GM03348 (cell line): ENCODE measurements at places on chromosomes 4 and X.
A peak's percentile ranks its signal among the peaks of the same experiment; 100 is the strongest.

- no peak for DNase-seq
Observed at GRCh38 chr4:181416966-181417365, 826.2 kb upstream of the TENM3 start.

- DNase-seq = no peak
Observed at GRCh38 chr4:10666616-10667015, 18.0 kb downstream of the CLNK start.

DNA sequence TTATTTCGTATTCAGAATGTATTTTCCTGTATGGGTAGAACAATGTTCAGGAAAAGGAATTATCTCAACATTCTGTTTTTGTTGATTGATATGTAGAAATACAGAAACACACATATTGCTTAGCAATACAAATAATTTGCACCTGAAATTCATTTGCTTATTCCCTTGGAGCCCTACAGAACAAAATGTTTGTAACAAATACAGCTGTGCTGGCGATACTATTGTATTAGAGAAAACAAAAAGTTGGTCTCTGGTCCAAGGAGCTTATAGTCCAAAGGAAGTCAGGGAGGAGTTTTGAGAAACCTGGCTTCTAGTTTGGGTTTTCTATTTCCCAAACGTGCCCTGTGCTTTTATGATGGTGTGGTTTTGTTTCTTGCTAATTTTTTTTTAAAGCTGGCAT, 37.8 kb upstream of the CAPN6 start:
- no peak for DNase-seq

DNA sequence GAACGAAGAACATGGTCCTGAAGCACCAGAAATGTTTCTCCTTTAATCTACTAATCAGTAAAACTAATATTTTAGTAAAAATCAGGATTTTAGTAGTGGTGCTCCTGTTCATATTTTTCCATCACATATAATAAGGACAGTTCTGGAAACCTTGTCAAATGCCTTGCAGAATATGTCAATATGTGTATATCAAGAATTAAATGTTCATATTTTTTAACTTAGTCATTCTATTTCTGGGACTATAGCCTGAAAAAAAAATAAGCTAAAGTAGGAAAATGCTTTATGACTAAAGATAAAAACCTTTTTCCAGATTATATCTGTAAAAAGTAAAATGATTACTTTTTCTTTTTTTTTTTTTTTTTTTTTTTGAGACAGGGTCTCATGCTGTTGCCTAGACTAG, 65.1 kb downstream of the MAB21L2 start:
- DNase-seq = no peak

DNA sequence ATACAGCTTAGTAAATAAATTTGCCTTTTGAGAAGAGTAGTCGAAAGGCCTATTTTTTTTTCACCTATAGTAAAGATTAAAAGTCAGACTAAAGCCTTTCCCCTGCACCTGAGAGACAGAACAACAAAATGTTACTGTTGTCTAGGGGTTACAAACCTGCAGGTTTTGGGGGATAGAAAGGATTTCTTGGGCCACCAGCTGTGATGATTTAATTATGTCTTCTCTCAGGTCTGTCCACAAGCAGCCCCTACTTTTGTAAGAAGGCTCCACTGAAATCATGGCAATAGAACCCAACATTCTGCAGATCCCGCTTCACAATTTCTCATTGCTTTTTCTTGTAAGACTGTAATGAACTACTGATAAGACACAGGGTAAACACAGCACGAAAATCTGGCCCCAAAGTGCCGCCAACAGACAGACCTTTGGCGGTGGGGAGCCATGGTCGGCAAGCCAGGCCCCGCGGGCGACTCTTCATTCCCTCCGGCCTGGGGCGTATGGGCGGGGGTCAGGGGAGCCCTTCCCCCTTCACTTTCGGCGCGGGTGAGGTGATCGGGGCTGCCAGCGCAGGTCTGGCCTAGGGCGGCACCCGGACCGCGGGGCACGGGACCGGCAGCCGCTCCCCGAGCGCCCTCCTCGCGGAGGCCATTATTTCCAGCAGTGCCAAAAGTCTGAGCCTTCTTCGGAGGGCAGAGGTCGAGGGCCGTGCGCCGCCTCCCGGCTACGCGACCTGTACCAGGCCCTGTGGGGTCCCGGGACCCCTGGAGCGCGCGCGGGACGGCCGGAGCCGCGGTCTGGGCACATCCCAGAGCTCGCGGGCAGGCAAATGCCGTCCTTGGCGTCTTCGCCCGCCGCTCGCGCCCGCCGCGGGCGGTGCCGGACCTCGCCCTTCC, 812 bp upstream of the KDM6A start:
- peak; percentile 48 for DNase-seq

GRCh38 chrX:134443020-134443419, 16.9 kb upstream of the HPRT1 start:
- no peak for DNase-seq

DNA sequence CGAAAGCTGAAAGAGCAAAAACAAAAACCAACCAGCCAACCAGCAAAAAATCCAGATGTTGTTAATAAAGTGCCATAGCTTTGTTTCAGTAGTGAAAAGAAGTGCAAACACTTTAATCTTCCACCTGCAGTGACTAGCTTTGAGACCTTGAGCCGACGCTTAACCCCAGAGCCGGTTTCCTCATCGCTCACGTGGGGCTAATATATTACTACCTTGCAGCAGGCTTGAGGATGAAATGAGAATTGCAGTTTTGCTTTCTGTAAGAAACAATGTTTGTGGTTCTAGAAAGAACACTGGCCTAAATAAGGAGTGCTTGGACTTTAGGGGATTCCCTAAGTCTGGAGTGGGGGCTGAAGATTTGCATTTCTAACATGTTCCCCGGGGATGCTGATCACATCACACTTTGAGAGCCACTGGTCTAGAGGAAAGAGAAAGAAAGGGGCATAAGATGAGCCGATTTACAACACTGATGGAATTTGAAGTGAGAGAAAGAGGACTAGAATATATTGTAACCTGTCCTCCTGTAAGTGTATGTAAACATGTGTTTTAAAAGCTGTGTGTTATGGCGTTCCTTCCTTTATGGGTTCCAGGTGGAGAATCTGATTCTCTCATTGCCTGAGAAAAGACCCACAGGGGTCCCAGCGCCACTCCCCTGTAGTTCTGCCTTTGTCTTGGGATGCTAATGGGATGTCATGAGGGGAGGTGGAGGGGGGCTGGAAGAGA, 1.4 kb downstream of the FGF2 start:
- peak; percentile 41 for DNase-seq

DNA sequence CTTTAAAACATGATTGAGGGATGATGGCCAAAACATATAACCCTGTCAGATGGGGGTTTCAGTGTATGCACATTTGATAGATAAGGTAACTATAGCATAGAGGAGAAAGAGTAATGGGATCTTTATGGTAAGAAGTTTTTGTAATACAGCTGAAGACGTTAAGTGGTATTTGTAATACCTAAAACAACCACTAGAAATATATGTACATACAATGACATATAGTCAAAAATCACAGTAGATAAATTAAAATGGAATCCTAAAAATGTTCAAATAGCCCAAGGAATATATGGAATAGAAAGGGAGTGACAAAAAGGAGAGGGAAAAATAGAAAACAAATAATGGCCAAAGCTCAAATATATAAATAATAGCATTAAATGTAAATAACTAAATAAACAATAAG, 371.3 kb upstream of the FSTL5 start:
- DNase-seq = no peak

- DNase-seq = no peak
Observed at GRCh38 chr4:4408132-4408523, 21.2 kb downstream of the NSG1 start.

GRCh38 chrX:46649421-46650260, 76.1 kb downstream of the CHST7 start:
- no peak for DNase-seq

- DNase-seq = no peak
Observed at GRCh38 chr4:65665771-65666523, 4.3 kb downstream of the EPHA5 start.

DNA sequence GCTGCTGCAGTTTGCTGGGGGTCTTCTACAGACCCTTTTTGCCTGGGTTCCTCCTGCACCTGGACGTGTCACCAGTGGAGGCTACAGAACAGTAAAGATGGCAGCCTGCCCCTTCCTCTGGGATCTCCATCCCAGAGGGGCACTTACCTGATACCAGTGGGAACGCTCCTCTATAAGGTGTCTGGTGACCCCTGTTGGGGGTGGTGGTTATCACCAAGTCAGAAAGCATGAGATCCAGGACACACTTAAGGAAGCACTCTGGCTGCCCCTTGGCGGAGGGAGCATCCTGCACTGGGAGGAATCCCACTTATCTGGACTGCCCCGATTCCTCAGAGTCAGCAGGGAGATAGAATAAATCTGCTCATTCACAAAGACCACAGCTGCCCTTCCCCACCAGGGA, 218.9 kb upstream of the GALNTL6 start:
- no peak for DNase-seq

DNA sequence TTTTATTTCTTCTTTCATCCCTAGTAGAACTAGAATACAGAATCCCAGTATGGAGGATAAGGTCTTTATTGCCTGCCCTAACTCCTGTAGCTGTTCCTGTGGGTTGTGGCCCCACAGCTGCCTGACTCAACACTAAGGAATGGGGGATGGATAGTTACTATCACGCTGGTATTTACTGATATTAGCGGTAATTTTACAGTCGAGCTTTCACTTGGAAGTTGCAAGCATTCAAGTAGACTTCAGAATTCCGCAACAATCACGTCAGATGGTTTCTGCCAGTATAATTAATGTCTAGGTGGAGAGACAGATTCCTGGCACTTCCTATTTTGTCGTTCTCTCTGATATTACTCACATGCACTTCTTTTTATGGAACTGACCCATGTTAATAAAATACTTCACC, 489.8 kb downstream of the PABPC4L start:
- no peak for DNase-seq

- peak; percentile 28 for DNase-seq
Observed at GRCh38 chr4:153904011-153904410, 115.1 kb upstream of the SFRP2 start.

- no peak for DNase-seq
Observed at GRCh38 chrX:79100791-79101484, 43.5 kb upstream of the GPR174 start.

DNA sequence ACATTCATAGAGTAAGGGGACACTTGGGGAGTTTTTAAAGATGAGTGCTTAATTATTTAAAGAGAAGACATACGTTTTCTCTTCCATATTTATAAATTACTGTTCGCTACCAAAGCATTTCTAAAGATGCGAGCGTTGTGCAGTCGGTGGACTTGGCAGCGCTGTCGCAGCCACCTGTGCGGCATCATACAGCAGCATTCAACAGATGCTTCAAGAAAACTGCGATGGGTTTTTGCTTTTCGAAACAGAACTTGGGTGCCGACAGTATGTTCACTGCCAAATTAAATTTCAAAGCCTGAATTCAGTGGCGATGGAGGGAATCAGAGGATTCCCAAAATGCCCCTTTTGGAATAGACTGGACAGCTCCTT, 1.6 kb upstream of the HTR2C start:
- no peak for DNase-seq

DNA sequence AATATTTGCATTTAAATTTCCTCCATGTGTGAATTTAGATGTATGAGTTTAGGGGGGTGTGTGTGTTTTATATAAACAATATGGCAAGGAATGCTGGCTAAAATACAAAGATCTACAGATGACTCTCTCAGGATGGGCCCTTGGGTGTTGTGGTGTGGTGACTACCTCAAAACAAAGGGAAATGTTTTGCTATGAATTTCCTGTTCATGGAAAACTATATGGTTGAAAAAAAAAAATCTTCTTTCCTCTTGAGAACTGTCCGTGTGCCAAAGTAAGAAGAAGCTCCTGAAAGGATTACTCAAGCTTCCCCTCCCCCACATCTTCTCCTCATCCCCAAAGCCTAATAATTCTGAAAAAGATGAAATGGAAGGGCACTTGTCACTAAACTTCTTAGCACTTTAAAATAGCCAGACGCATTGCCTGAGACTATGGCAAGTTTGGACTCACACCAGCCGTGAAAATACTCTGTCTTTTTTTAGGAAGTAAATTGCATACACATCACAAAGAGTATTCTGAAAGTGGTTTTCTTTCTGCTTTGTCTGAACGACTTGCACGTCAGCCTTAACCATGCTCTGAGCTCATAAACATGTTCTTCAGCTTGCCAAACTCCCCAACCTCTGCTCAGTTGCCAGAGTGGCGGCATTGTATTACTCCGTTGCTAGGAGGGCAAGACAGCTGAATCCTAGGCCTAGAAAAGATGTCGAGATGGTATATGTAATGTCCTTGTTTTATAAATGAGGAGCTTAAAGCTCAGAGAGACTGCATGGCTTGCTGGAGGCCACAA, 250.4 kb upstream of the JADE1 start:
- no peak for DNase-seq

GRCh38 chr4:125727931-125728330, 413.2 kb downstream of the FAT4 start:
- no peak for DNase-seq

- no peak for DNase-seq
Observed at GRCh38 chr4:87497159-87497558, 32.0 kb downstream of the SPARCL1 start.

GRCh38 chrX:153966283-153966688, 5.3 kb downstream of the HCFC1 start:
- DNase-seq = no peak

GRCh38 chrX:151806967-151807540, 72.5 kb downstream of the CNGA2 start:
- DNase-seq = no peak

GRCh38 chr4:139299536-139299935, 1.8 kb upstream of the NAA15 start:
- no peak for DNase-seq

DNA sequence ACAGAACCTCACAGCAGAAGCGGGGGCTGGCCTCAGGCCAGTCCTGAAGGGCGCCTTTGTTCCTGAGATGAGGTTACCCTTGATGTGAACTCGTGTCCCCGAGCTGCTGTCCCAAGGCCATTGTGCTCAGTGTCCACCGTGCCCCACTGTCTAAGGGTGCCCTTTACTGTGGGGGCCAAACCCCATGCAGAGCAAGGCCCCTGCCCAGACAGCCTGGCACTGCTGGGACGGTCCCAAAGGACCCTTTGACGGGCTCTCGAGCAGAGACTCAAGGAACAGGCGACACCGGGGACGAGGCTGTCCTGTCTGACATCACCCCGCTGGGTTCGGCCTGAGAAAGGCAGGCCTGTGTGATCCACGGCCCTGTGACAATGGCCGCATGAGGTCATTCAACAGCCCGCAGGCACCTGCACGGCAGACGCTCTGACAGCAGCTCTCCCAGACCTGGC, 100.6 kb downstream of the ABLIM2 start:
- no peak for DNase-seq

- no peak for DNase-seq
Observed at GRCh38 chr4:33067221-33067620, 2347.1 kb downstream of the PCDH7 start.

- peak; percentile 82 for DNase-seq
Observed at GRCh38 chrX:118839334-118839958, 15.8 kb downstream of the ZCCHC12 start.

DNA sequence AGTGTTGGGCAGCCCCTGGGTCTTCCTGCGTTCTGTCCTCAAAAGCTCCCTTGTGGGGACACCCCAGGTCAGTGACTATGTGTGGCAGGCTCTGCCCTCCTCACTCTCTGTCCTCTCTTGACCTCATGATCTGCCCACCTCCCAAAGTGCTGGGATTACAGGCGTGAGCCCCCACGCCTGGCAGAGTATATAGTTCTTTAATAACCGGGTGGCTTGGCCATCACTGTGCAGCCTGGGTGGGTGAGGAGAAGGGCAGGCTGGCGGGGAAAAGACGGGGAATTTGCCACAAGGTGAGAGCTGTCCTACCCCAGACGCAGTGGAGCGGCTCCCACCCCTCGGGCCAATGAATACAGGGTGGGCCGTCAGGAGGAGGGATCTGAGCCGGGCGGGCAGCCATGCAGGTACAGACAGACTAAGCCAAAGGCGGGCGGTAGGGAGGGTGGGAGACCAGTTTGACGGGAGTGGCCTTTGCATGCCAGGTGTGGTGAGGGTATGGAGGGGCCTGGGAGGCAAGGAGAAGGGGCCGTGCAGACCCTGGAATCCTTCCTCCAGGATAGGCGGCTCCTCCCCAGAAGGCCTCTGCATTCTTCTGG, 2.5 kb downstream of the SH3BP2 start:
- no peak for DNase-seq
